ENCODE measurements at places on chromosomes 7 and 10.

DNA sequence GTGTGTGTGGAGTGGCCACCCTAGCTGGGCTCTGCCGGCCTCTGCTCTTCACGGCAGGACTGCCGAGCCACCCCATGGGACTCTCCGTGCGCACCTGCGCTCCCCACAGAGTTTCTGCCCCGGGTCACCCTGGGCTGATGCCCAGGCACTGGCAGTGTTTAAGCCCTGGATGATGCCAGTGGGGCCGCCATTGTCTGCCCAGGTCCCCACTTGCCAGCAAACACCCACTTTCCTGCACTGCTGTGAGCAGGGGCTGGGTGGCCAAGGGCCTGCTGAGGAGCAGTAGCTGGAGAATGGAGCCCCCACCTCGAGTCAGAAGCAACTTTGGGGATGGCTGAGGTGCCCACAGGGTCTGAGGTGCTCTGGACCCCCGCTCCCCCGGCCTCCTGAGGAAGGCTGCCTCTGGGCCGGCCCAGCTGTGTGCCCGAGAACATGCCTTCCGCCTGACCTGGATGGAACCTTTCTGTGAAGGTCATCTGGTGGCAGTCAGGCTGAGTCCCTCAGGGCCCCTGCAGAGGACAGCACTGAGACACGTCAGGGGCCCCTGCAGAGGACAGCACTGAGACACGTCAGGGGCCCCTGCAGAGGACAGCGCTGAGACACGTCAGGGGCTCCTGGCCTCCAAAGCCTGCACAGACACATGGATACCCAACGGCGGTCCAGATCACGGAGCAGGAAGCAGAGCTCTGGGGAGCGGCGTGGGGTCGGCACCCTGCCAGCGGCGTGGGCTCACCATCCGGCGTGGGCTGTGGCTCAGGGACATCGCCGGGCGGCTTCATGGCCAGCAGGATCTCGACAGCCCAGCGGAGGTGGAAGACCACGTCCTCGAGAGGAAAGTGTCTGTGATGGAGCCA is 62.0 kb downstream of the CFAP46 start:
- no peak for DNase-seq

- no peak for DNase-seq
These were observed 251.6 kb upstream of the MKLN1 start for GRCh38 chr7:131076032-131076431.

DNA sequence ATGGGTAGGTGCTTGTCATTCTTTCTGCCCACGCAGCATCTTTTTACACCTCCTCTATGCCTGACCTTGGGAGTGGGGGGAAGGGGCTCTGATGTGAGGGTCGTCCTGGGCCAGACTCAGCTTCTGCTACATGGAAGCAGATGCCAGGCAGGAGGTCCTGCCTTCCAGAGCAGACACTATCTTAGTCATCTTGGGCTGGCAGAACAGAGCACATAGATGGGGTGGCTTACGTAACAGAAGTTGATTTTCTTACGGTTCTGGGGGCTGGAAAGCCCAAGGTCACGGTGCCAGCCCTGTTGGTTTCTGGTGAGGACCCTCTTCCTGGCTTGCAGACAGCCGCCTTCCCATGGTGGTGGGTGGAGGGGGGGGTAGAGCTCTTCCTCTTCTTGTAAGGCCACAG is 159.0 kb downstream of the PRKAG2 start:
- DNase-seq, result no peak

GRCh38 chr10:108500396-108500795 is 1335.9 kb upstream of the SORCS1 start:
- no peak for DNase-seq

DNA sequence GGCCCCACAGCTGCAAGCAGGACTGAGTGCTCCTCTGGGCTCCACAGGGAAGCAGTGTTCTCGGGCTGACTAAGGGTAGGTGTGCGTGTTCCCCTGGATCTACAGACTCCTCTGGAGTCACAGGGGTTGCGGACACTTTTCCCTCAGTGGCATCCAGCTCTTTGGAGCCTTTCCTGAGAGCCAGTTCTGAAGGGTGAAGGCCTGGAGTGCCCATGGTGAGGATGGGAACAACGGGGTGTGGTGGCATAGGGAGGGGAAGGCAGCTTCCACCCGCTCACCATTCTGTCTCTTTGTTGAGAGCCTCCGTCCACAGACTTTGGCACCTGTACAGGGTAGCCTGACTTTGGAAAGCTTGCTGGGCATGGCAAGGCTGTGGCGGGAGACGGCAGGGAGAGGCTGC is 104.1 kb upstream of the PCBD1 start:
- DNase-seq, result no peak

GRCh38 chr7:2510909-2511768 is 8.4 kb upstream of the LFNG start:
- no peak for DNase-seq

DNA sequence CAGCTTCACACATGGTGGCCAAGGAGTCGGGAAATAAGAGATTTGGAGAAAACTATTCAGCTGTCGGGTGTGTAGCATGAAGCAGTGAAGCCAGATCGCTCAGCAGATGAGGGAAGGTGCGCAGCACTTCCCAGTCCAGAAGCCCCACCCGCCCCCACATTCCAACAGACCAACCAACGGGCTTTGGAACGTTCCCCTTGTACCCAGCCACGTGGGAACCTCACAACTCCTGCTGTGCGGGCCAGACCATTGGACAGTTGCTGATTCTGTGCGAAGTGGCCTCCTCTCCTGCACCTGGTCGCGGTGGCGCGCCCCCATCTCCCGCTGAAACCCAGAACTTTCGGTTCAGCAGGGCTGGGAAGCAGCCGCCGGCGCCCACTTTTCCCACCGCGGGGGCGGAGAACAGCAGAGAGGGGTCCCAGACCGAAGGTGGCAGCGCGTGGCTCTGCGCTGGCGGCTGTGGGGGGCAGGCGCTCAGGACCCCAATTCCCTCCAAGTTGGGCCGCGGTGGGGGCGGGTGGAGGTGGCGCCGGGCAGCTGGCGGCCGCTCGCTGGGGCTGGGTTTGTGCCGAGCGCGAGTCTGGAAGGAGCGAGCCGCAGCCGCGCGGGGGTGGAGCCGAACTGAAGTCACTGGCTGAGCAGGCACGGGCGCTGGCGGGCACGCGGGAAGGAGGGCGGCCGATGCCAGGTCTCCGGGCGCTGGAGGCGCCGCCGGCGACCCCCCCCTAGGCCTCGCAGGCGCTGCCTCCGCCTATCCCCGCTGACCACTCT is 1301.5 kb upstream of the SORCS1 start:
- DNase-seq, result peak; percentile 29

All from mesendoderm (in vitro differentiated cells).